ENCODE measurements at places on chromosomes 16 and 17.

DNA sequence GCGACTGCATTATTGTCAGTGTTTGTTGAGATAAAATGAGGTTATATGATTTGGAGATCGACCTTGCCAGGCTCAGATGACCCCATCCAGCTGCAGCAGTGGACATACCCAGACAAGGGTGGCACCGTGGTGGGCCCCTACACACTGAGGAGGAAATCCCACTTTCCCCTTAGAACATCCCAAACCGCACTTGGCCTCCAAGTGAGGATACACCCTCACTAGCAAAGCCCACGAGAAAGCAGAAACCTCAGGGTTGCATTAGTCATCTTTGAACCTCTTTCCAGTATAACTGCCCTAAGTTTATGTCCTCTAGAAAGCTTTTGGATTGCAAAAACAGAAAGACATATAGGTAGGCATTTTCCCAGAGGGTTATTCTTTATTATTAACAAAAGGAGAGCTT is 101.5 kb downstream of the CLEC16A start:
- no peak for DNase-seq

GRCh38 chr17:79414063-79414792 is 196.6 kb downstream of the RBFOX3 start:
- DNase-seq = no peak

- no peak for DNase-seq
These were observed 237.3 kb upstream of the WSCD1 start for GRCh38 chr17:5832886-5833285.

DNA sequence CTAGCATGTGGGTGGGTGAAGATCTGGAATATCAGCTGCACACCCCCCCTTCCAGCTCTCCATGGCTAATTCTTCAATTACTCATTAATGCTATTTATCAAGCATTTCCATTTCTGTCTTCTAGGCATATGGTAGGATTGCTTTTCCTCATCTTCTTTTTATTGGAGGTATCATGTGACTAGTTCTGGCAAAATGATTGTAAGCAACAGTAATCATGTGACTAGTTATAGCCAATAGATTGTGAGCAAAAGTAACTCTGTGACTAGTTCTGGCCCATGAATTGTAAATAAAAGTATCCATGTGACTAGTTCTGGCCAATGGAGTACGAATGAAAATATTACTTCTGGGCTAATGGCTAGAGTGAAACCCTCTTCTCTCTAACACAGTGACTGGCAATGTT is 107.0 kb upstream of the TMEM132E start:
- no peak for DNase-seq

DNA sequence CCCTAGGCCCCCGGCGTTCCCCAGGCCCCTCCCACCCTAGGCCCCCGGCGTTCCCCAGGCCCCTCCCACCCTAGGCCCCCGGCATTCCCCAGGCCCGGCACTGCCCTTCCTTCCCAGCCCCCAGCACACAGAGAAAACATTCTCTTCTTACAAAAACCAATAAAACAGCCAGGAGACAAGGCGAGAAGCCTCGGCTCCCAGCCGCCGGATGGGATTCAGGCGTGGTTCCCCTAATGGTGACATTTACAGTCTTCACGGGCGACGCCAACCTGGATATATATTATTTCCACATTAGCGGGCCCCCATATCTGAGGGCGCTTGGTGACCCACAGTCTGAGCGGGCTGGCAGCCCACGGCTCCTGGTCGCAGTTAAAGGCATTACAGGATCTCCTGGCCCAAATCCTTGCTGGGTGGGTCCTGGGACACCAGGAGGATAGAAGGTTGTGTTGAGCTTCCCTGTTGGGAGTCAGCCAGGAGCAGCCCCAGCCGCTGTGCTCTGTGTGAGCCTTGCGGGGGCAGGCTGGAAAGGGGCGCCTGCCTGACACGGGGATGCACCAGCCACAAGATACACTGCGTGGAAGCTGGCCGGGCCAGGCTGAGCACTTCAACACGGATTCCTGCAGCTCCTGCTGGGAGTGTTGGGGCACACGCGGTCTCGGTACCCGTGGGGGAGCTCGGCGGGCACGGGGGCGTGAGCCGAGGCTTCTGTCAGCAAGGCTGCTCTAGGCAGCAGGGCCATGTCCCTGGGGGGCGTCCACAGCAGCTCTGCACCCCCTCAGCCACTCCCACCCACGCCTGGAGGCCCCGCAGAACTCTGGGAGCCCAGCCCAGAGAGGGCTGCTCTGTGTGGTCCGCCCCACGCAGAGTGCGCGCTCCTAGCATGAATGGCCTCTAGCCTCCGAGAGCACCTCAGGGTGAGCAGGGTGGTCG is 83.7 kb downstream of the LMF1 start:
- DNase-seq = no peak

DNA sequence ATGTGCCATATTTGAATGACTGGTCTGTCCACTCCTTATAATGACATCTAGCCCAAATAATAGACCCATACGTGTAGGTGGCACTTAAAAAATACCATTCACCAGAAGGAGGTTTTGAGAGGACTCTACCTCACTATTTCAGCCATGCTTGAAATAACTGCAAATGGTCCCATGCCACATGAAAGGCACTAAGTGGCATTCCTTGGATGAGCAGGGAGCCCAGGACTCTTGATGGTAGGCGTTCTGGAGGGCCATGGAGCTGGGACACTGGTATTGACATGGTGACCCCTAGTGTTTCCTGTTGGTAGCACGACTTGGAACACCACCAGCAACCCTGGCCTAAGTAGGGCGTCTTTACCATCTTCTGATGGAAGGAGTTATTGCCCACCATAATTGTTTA is 148.7 kb upstream of the ZFHX3 start:
- DNase-seq = no peak

Measured in NCI-H2227 treated with DMSO at 0.1 percent for 48 hours (cell line).